ENCODE measurements at places on chromosomes 2 and 18.

GRCh38 chr2:113986762-113987290, 96.9 kb downstream of the ACTR3 start:
- H3K4me1 ChIP-seq, result no peaks in the 10 kb centered on the region
- no peak overlapping the region for H3K4me3 ChIP-seq
- no peaks in the 10 kb centered on the region for H3K36me3 ChIP-seq
- DNase-seq, result no peak

- H3K4me3 ChIP-seq, result no peak overlapping the region
- no peaks in the 10 kb centered on the region for H3K4me1 ChIP-seq
- H3K27ac ChIP-seq, result no peak overlapping the region
- DNase-seq, result no peak
- no peaks in the 10 kb centered on the region for H3K36me3 ChIP-seq
Observed at GRCh38 chr2:1227274-1227900, 185.9 kb upstream of the TPO start.

- H3K27ac ChIP-seq, result no peak overlapping the region
- H3K4me1 ChIP-seq, result peaks cover 17% of the 10 kb centered on the region
- H3K4me3 ChIP-seq, result no peak overlapping the region
- H3K27me3 ChIP-seq, result no peaks in the 10 kb centered on the region
- H3K36me3 ChIP-seq, result no peaks in the 10 kb centered on the region
Observed at GRCh38 chr18:79065802-79066201, 3.4 kb upstream of the ATP9B start.

DNA sequence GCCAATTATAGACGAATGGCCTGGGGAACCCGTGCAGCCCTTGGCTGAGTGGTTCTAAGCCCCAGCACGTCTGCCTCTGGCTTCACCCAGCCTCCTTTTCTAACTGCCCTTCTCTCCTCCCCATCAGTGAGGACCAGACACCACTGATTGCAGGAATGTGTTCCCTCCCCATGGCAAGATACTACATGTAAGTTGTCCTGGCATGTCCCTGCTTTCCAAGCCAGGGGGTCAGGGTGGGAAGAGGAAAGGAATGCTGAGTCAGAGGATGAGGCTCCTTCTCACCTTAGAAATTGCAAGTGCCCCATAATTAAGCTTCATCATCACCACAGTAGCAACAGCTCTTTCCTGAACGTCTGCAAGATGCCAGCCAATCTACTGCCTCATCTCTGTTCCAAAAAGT, 4.8 kb downstream of the IL1F10 start:
- no peaks in the 10 kb centered on the region for H3K36me3 ChIP-seq
- H3K4me3 ChIP-seq, result no peak overlapping the region
- DNase-seq, result no peak
- no peaks in the 10 kb centered on the region for H3K4me1 ChIP-seq
- no peaks in the 10 kb centered on the region for H3K27me3 ChIP-seq

- no peaks in the 10 kb centered on the region for H3K36me3 ChIP-seq
- H3K4me1 ChIP-seq, result no peaks in the 10 kb centered on the region
Observed at GRCh38 chr18:54080858-54081257, 143.6 kb downstream of the MBD2 start.

GRCh38 chr2:173956454-173956853, 8.7 kb downstream of the SP3 start:
- no peak for DNase-seq
- H3K27me3 ChIP-seq, result no peaks in the 10 kb centered on the region
- H3K4me3 ChIP-seq, result no peak overlapping the region

- no peaks in the 10 kb centered on the region for H3K4me1 ChIP-seq
- H3K4me3 ChIP-seq, result no peak overlapping the region
- no peaks in the 10 kb centered on the region for H3K27me3 ChIP-seq
- no peaks in the 10 kb centered on the region for H3K36me3 ChIP-seq
- no peak for DNase-seq
Observed at GRCh38 chr2:205352593-205352992, 329.7 kb upstream of the NRP2 start.

GRCh38 chr2:210460322-210461227, 16.0 kb downstream of the LANCL1 start:
- DNase-seq, result no peak
- H3K27ac ChIP-seq, result no peak overlapping the region
- no peak overlapping the region for H3K4me3 ChIP-seq
- no peaks in the 10 kb centered on the region for H3K4me1 ChIP-seq
- peaks cover 57% of the 10 kb centered on the region for H3K36me3 ChIP-seq

DNA sequence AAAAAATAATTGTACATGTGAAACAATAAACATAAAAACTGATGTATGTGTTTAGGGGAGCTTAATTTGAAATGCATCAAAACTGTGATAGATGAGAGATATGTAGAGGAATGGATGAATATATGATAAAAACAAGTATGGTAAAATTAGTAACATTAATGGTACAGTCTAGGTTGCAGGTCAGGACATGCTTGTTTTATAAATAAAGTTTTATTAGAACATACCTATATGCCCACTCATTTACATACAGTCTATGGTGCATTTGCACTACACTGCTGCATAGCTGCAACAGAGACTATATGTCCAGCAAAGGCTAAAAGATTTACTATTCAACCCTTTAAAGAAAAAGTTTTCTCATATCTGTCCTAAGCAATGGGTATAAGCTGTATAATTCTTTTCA, 236.6 kb upstream of the CCDC68 start:
- no peaks in the 10 kb centered on the region for H3K36me3 ChIP-seq
- H3K4me3 ChIP-seq, result no peak overlapping the region
- no peak for DNase-seq
- no peaks in the 10 kb centered on the region for H3K4me1 ChIP-seq

- H3K36me3 ChIP-seq, result no peaks in the 10 kb centered on the region
- no peak overlapping the region for H3K4me3 ChIP-seq
- no peaks in the 10 kb centered on the region for H3K27me3 ChIP-seq
Observed at GRCh38 chr2:140205093-140205492, 1424.9 kb upstream of the NXPH2 start.

GRCh38 chr2:101442042-101442666, 32.8 kb downstream of the RFX8 start:
- DNase-seq, result no peak
- H3K4me3 ChIP-seq, result no peak overlapping the region
- peaks cover 10% of the 10 kb centered on the region for H3K4me1 ChIP-seq
- H3K36me3 ChIP-seq, result no peaks in the 10 kb centered on the region

- no peak overlapping the region for H3K27ac ChIP-seq
- no peaks in the 10 kb centered on the region for H3K27me3 ChIP-seq
- no peak for DNase-seq
- H3K4me1 ChIP-seq, result peaks cover 12% of the 10 kb centered on the region
- H3K36me3 ChIP-seq, result no peaks in the 10 kb centered on the region
- H3K4me3 ChIP-seq, result no peak overlapping the region
Observed at GRCh38 chr2:112183327-112184025, 45.3 kb downstream of the FBLN7 start.

DNA sequence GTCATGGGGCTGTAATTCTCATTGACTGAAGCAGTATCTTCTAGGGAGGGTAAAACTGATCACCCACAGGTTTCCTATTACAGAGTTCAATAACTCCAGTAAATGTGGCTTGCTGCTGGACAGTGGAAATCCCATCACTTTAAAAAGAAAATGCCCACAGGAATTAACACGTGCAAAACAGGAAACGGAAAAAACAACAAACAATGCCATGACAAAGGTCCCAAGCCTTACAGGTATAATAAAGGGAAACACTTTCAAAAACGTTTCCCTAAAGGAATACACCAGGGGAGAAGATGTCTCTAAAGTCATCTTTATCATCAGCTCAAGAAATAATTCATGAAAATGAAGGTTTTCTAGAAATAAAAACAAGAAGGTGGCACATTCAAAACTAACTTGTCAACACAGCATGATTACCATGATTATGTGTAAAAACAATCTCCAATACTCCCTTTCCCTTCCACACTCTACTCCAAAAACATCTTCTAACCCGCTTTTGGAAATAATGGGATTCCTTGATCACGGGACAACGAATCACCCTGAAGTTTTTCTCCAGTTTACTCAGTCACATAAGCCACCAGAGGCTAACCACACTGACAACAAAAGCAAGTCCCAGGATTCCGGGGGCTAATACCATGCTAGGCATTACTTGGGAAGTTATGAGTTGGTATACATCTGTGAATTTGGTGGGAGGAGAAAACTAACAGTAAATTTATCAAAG, 167.9 kb downstream of the TCF4 start:
- no peak for DNase-seq
- no peaks in the 10 kb centered on the region for H3K27me3 ChIP-seq
- no peaks in the 10 kb centered on the region for H3K36me3 ChIP-seq
- H3K4me1 ChIP-seq, result peaks cover 18% of the 10 kb centered on the region
- H3K27ac ChIP-seq, result no peak overlapping the region

- H3K4me1 ChIP-seq, result no peaks in the 10 kb centered on the region
- no peak overlapping the region for H3K4me3 ChIP-seq
- DNase-seq, result no peak
- H3K36me3 ChIP-seq, result no peaks in the 10 kb centered on the region
- H3K27ac ChIP-seq, result no peak overlapping the region
Observed at GRCh38 chr2:11542275-11542819, 8.5 kb downstream of the GREB1 start.

- no peaks in the 10 kb centered on the region for H3K27me3 ChIP-seq
- DNase-seq, result no peak
- H3K27ac ChIP-seq, result no peak overlapping the region
- H3K4me3 ChIP-seq, result no peak overlapping the region
Observed at GRCh38 chr2:136823291-136823690, 57.9 kb downstream of the THSD7B start.

DNA sequence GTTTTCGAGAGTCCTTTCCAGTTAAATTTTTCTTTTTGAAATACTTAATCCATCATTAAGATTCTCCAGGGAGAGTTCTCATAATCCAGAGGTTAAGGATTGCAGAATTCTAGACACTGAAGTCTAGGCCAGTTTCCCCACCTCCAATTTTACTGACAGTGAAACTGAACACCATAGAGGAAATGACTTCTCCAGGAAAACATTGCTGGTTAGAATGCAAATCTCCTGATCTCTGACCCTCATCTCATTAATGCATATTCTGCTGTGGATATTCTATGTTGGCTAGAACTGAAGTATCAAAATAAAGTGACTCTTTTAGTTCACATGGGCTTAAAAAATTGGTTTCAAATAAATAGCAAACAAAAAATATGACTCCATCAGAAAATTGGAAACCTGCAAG, 105.8 kb upstream of the UGP2 start:
- H3K4me1 ChIP-seq, result no peaks in the 10 kb centered on the region
- no peak for DNase-seq
- H3K4me3 ChIP-seq, result no peak overlapping the region
- H3K27ac ChIP-seq, result no peak overlapping the region
- no peaks in the 10 kb centered on the region for H3K27me3 ChIP-seq

DNA sequence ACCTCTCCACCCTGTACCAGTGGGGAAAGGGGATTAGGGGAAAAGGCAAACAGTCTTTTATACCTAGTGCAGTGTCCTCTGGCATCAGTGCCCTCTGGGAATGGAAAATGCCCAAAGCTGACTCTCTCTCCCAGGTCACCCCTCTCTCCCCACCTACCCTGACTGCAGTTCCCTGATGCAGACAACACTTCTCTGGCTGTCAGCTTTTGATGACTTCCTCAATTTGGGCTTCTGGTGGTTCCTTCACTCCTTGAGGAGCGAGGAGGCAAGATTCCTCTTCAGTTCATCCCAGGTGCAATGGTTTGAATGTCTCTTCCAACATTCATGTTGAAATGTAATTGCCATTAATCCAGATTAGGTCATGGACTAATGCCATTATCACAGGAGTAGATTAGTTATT, 19.7 kb upstream of the PPM1B start:
- H3K4me1 ChIP-seq, result no peaks in the 10 kb centered on the region
- H3K27ac ChIP-seq, result no peak overlapping the region
- no peaks in the 10 kb centered on the region for H3K27me3 ChIP-seq
- peak; percentile 29 for DNase-seq
- no peak overlapping the region for H3K4me3 ChIP-seq

DNA sequence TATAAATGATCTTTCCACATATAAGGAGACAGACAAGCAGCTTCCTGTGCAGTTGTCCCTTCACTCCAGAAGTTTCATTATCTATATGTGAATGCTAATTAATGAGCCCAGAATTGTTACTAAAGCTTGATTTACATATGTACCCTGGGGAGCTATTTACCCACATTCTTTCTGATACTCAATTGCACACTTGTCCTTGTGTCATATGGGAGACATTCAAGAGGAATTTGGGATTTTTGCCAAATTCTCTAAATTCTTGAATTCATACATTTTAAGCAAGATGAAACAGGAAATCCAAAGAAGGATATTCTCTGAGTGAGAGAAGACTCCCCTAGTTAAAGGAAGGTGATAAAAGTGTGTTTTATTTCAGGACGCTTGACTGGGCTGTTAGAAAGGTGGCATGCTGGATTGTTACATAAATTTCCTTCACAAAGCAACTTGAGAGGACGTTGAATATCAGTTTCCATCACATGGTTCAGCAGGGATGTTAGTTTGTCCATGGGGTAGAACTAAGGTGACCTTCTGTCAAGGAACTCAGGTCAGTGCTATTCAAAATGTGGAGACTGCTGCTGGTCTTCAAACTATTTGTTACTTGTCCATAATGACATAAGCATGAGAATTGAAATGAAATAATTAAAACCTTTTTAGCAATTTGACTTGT, 368.2 kb downstream of the IRS1 start:
- H3K36me3 ChIP-seq, result no peaks in the 10 kb centered on the region
- no peaks in the 10 kb centered on the region for H3K4me1 ChIP-seq
- H3K27ac ChIP-seq, result no peak overlapping the region

- DNase-seq, result no peak
- no peak overlapping the region for H3K4me3 ChIP-seq
- H3K27me3 ChIP-seq, result peaks cover 3% of the 10 kb centered on the region
- no peaks in the 10 kb centered on the region for H3K36me3 ChIP-seq
- no peak overlapping the region for H3K27ac ChIP-seq
- H3K4me1 ChIP-seq, result no peaks in the 10 kb centered on the region
Observed at GRCh38 chr18:22194151-22194598, 24.8 kb downstream of the GATA6 start.

DNA sequence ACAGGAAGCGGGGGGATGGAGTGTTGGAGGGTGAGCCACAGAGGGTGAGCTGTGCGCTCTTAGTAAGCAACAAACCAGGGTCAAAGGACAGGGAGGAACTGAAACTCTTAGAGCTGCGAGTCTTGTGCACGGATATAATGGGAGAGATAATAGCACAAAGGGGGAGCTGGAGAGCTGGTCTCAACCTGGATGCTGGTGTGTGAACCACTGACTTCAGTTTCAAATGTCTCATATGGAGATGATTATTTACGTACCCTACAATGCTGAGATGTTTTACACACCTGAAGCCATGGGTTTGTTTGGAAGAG, 35.9 kb downstream of the PTGR3 start:
- no peaks in the 10 kb centered on the region for H3K36me3 ChIP-seq
- no peak overlapping the region for H3K27ac ChIP-seq
- no peaks in the 10 kb centered on the region for H3K27me3 ChIP-seq

Data from common myeloid progenitor, CD34-positive (primary cell).